SK-N-SH (cell line): ENCODE measurements at places on chromosomes 3 and 15. TPM values are rescaled to one million over a fixed set of nuclear protein-coding genes. Genes with fewer than 3 reads are reported as not detected.

DNA sequence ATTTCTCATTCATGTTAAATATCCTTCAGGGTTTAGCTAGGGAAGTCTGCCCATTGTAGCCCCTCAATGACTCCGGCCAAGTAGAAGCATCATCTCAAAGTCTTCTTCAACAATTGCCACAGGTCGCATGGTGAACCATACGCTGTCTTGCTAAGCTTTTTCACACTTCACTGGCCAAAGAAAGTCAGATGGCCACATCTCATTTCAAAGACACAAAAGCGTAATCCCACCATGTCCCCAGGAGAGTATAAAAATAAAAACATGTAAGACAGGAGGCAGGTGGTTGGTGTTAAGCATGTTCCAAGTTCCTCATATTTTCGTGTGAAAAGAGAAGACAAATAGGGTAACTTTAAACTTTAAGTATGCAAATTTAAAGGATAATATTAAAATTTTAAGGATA, 147.4 kb downstream of the ERC2 start:
- no peaks in the 10 kb centered on the region for H3K27me3 ChIP-seq
- no peak for DNase-seq
- H3K4me3 ChIP-seq = no peak overlapping the region

GRCh38 chr3:151880416-151880690, 6.9 kb downstream of the SUCNR1 start:
- DNase-seq = no peak
- H3K4me1 ChIP-seq = peaks cover 2% of the 10 kb centered on the region; the same call in 1 of the 2 replicates
- no peaks in the 10 kb centered on the region for H3K27me3 ChIP-seq

Gene GPR87
- polyA plus RNA-seq = 2.3 and 2.4 TPM in 2 replicates

Gene SNUPN
- 31.7 and 36.4 TPM in 2 replicates for polyA plus RNA-seq

Gene ST8SIA2
- 0.05 and 0.16 TPM in 2 replicates for polyA plus RNA-seq
